ENCODE measurements at places on chromosomes 3 and 15.

DNA sequence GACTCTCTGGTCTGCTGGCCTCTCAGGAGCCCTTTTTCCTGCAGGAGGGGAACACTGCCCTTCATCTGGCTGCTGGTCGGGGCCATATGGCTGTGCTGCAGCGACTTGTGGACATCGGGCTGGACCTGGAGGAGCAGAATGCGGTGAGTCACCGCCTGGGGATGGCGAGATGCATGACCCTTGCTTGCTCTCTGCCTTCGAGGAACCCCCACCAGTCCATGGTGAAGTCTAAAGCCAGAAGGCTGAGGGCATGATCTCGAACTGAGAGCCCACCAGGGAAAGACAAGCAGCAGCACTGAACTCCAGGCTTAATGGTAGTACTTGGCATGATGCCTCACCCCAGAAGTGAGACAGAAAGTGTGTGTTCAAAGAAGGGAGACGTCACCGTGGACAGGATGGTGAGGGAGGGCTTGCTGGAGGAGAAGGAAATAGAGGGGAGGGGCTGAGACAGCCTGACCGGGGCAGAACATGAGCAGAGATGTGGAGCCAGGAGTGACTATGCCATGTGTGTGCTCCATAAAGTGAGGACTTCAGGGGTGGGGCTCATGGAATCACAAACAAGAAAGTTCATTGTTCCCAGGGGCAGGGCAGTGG, 19.2 kb downstream of the ANKDD1A start:
- peak; percentile 30 for DNase-seq

GRCh38 chr3:116445990-116446389, 703 bp upstream of the LSAMP start:
- DNase-seq, result no peak

GRCh38 chr15:88719654-88720053, 80.8 kb downstream of the ISG20 start:
- DNase-seq, result no peak

GRCh38 chr3:194384569-194385001, 14.5 kb downstream of the GP5 start:
- no peak for DNase-seq

- DNase-seq, result no peak
Measured at GRCh38 chr15:97561529-97561928, 399.0 kb upstream of the ARRDC4 start.

GRCh38 chr3:45612918-45613602, 18.5 kb downstream of the LIMD1 start:
- no peak for DNase-seq

GRCh38 chr15:52284164-52284563, 11.4 kb downstream of the MYO5C start:
- DNase-seq, result no peak

- DNase-seq, result no peak
Measured at GRCh38 chr15:49079340-49080039, 33.2 kb upstream of the SECISBP2L start.

DNA sequence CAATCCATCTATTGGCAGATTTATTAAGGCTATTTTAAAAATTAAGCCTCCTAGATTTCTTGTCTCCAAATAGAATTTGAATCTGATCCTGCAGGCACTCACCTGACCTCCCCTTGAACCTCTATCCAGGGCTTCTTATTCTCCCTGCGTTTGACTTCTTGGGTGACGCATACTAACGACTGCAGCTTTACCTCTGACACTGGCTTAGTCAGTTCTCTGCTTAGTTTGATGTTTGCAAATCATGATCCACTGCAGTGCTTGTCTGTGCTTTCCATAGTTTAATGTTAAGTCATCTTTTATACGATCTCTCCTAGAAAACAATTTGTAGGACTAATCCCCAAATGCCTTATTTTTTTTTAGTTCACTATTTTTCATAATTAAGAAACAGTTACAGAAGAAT, 233.1 kb downstream of the ROBO1 start:
- no peak for DNase-seq

- DNase-seq, result no peak
Measured at GRCh38 chr3:156455839-156456238, 99.1 kb downstream of the SSR3 start.
